Activated naive CD4-positive, alpha-beta T cell treated with Interleukin-2 at 50 U/mL for 16 hours (primary cell): ENCODE measurements at places on chromosomes 3 and 15.
A peak's percentile ranks its signal among the peaks of the same experiment; 100 is the strongest.

GRCh38 chr3:66588340-66588847 lies 87.6 kb upstream of the LRIG1 start:
- no peak for DNase-seq

DNA sequence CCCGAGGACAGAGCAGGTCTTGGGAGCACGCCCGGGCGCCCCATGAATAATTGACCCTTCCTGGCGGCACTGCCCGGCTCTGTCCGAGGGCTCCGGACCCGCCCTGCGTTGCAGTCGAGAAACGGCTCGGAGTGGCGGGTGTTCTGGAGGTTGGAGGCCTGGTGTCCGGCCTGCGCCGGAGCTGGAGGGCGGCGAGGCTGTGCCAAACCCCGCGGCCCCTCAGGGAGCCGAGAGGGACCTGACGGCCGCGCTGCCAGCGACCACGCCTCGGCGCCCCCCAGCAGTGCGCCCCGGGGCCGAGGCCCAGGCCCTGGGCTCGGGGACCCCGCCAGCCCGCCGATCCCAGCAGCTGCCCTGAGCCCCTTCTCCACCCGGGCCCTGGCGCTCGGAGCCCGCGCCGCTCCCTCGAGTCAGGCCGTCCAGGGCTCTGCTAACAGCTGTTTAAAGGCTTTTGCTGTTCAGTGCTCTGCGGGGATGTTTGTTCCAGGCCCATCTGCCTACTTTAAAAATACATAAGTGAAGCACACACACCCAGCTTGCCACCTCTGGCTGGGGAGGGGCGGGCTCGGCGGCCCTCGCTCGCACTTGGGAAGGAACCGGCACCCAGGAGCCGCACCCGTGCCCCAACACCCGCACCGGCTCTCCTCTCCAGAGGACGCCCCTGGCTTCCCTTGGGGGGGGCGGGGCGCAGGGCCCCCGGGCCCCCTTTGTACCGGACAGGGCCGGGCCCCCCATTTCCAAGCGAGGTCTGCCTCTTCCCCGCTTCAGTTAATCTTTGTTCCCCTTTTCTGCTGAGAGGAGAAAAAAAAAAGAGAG lies 730 bp upstream of the ZNF710 start:
- no peak for DNase-seq

- no peak for DNase-seq
Observed at GRCh38 chr3:100702082-100702979, 7.0 kb upstream of the TFG start.

DNA sequence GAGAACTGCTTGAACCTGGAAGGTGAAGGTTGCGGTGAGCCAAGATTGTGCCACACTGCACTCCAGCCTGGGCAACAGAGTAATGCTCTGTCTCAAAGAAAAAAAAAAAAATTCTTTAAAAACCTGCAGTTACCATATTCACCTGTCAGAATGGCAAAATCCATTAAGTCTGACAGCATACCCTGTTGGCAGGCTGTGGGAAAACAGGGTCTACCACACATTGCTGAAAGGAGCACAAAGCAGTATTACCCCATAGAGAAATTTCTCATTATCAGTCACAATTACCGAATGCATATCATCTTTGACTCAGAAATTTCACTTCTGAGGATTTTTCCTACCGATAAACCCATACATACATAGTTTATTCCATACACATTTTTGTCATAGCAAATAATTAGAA lies 264.1 kb upstream of the SLCO3A1 start:
- peak; percentile 9 for DNase-seq

GRCh38 chr3:94433811-94434210 lies 370.9 kb downstream of the NSUN3 start:
- no peak for DNase-seq

DNA sequence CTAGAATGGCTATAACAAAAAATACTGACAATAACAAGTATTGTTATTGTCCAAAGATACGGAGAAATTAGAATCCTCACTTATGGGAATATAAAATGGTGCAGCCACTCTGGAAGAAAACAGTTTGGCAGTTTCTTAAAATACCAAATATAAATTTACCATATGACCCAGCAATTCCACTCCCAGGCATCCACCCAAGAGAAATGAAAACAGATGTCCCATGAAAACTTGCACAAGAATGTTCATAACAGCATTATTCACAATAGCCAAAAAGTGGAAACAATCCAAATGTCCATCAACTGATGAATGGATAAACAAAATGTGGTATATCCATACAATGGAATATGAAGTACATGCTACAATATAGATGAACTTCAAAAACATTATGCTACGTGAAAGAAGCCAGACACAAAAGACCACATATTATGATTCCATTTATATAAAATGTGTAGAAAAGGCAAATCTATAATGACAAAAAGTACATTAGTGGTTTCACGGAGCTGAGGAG lies 9.4 kb downstream of the AAGAB start:
- no peak for DNase-seq
